Muscle of arm (tissue), 14 donors: ENCODE measurements at places on chromosomes 11 and 22. TPM values are rescaled to one million over a fixed set of nuclear protein-coding genes. Genes with fewer than 3 reads are reported as not detected.

- DNase-seq = no peak
Observed at GRCh38 chr11:33333816-33334215, 76.6 kb downstream of the HIPK3 start.

GRCh38 chr11:44774108-44774507, 47.3 kb downstream of the TSPAN18 start:
- peak; percentile 51 for DNase-seq

DNA sequence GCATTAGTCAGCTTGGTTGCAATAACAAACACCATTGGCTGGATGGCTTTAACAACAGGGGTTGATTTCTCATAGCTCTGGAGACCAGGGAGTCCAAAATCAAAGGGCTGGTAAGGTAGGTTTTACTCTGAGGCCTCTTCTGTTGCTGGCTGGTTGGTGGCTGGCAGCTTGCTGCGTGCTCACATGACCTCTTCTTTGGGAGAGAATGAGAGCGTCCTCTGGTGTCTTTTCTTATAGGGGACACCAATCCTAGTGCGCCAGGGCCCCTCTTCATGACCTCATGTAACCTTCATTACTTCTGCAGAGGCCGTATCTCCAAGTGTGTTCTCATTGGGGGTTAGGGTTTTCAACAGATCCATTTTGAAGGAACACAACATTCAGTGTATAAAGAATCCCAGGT, 1308.3 kb downstream of the TBC1D22A start:
- no peak for DNase-seq

- DNase-seq = no peak
Observed at GRCh38 chr22:24506802-24507438, 11.8 kb downstream of the UPB1 start.

Gene TMEM132A
- polyA plus RNA-seq = 34.7 TPM

- DNase-seq = no peak
Observed at GRCh38 chr11:4455419-4455818, 6.3 kb downstream of the OR52K2 start.

DNA sequence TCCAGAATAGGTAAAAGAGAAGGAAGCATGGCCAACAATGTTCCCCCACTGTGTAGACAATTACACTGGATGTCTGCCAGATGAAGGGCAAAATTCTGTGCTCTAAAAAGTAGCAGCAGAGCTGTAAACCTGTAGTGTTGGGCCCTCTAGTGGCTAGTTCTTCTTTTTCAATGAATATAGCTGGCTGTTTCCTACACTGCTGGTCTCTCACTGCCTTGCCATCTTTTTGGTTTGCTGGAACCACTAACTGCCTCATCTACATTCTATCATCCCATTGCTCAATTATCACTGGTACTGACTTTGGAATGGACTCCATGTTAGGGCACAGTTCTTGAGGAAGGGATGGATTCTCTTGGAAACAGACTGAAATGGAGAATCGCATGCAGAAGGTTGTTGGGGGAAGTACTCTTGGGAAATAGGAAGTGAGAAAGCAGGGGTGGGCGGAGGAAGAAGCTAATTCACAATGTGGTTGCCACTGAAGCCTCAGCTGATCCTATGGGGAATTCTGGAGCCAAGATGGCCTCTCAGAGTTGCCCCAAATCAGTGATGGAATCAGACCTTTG, 17.9 kb downstream of the KCNE3 start:
- peak; percentile 70 for DNase-seq

GRCh38 chr11:76698321-76699043, 27.9 kb upstream of the LRRC32 start:
- no peak for DNase-seq

- DNase-seq = no peak
Observed at GRCh38 chr11:117790279-117790678, 6.7 kb downstream of the DSCAML1 start.

Gene MAJIN
- not detected for polyA plus RNA-seq

GRCh38 chr11:69801513-69802335, 17.5 kb downstream of the FGF3 start:
- DNase-seq = no peak

GRCh38 chr11:75276186-75276585, 35.6 kb downstream of the TPBGL start:
- DNase-seq = no peak

Gene MAP6
- polyA plus RNA-seq = 7.0 TPM

Gene GPHA2
- not detected for polyA plus RNA-seq

DNA sequence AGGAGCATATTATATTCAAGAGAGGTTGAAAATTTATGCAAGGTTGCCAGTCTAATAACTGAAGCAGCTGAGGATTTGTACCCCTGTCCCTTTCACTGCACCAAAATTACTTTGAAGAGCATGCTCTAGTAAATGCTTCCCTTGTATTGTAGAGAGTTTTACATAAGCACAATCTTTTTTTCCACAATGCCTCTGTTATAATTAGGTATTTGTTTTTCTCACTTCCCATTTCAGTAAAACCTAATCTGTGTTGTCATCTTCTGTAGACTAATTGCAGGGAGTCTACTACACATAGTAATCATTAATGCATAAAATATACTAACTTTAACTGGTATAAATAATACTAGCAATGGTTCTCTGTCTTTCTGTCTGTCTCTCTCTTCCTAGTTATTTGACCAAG, 718.4 kb upstream of the ANO5 start:
- no peak for DNase-seq

DNA sequence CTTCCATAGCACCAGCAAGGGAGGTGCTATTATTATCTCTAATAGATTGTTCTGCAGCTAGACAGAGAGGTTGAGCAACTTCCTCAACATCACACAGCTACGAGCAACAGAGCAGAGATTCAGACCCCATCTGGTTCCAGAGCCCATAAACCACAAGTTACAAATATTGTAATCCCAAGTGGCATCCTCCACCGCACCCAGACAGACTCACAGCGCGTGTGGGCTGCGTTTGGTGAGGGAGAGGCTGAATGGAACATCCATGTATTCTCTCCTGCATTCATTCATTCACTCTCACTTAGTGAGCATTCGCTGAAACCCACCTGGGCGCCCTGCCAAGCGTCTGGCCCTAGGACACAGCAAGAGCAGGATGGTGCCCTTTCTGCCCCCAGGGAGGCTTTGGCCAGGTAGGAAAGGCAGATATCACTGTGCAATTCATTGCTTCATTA, 33.5 kb downstream of the LIF start:
- DNase-seq = no peak

DNA sequence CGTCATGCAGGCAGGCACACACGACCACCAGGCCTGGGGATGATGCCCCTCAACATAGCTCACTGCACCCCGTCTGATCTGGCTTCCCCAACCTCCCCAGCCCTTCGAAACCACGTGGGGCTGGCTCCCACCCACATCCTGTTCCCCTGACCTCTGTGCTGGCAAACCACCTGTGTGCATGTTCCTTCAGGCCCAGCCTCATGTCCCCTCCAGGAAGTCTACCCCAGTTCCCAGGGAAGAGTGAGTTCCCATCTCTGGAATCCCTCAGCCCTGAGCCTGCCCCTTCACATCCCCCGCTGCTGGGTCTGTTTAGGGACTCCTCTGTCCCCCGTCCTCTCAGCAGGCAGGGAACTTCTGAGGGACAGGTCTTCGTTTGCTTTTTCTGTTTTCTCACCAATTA, 7.1 kb downstream of the SLC7A4 start:
- DNase-seq = no peak

Gene EHF
- 3.3 TPM for polyA plus RNA-seq

Gene BEST1
- 3.1 TPM for polyA plus RNA-seq

Gene CYB5R2
- 15.8 TPM for polyA plus RNA-seq

Gene MS4A12
- not detected for polyA plus RNA-seq

GRCh38 chr11:20162824-20163782, 2.8 kb upstream of the DBX1 start:
- no peak for DNase-seq

Gene OTOG
- 0.03 TPM for polyA plus RNA-seq

DNA sequence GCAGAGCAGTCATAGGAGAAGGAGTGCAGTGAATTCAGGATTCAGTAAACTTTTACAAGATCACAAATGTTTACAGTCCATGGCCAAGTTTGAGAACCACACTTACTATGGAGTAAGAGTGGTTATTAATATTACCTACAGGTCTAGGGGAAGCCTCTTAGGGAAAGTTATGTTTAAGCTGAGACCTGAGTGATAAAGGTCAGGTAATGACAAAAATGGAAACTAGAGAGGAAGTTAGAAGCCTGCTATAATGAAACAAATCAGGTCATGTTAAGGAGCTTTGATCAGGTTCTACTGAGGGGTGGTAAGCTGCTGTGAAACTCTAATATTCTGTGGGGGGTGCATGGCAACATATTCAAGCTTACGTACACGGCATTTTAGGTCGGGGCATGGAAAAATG, 32.5 kb upstream of the SLC22A9 start:
- no peak for DNase-seq

DNA sequence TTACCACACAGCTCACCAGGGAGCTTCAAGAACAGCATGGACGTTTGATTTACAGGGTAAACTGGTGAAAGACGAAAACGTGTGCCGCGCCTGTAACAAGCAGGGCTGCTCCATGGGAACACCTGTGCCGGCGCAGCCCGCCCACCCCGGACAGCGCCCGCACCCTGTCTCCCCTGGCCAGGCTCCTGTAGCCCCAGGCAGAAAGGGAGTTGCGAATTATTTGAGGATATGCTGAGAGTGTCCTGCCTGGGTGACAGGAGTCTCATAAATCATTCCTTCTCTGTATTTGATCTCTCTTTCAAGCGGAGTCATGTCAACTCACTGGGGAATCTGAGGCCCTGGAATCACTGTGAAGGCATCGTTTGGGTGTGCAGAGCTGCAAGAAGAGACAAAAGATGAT, 804.3 kb downstream of the OPCML start:
- no peak for DNase-seq
